ENCODE measurements at places on chromosomes 1 and 21. TPM values are rescaled to one million over a fixed set of nuclear protein-coding genes. Genes with fewer than 3 reads are reported as not detected.
A peak's percentile ranks its signal among the peaks of the same experiment; 100 is the strongest.

The LAMTOR2 gene
- total RNA-seq: 101 TPM

The SH2D1B gene
- not detected for total RNA-seq

The GPR3 gene
- total RNA-seq: 3.5 TPM

The ABCG1 gene
- total RNA-seq: 5.8 TPM

The KIF17 gene
- total RNA-seq: 4.3 TPM

The TSSK3 gene
- total RNA-seq: 6.4 TPM

The PLCH2 gene
- 0.21 TPM for total RNA-seq

The WNT3A gene
- 0.47 TPM for total RNA-seq

The TIE1 gene
- total RNA-seq: 0.70 TPM

GRCh38 chr21:42393443-42393950 lies 2.4 kb downstream of the TMPRSS3 start:
- DNase-seq: no peak

DNA sequence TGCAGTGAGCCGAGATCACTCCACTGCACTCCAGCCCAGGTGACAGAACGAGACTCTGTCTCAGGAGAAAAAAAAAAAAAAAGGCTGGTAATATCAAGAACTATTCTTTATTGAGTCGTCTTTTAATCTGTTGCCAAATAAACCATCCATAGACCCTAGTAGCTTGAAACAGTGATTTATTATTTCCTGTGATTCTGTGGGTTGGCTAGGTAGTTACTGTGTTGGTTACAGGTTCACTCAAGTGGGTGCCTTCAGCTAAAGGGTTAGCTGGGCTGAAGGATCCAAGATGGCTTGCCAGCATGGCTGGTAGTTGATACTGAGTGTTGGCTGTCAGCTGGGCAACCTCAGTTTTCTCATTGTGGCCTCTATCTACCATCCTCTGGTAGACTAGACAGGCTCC lies 9.2 kb downstream of the TLCD4 start:
- DNase-seq: no peak

DNA sequence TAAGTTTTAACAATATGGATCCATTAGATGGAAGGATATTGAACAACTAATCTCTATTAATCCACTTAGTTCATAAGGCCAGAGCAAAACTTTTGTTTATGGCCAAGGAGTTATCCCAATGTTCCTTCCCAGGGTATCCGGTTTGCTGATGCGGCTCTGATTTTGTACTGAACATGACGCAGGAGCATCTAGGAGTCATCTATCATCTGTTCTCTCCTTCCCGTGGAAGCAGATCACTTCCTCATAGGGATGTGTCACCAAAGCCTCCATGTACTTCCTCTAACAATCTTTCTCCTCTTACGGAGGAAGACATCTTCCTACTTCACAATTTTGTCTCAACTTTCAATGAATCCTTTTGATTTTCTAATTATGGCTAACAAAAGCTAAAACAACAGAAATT lies 206.6 kb downstream of the APP start:
- DNase-seq: no peak

GRCh38 chr1:154520333-154520732 lies 18.1 kb upstream of the SHE start:
- no peak for DNase-seq

DNA sequence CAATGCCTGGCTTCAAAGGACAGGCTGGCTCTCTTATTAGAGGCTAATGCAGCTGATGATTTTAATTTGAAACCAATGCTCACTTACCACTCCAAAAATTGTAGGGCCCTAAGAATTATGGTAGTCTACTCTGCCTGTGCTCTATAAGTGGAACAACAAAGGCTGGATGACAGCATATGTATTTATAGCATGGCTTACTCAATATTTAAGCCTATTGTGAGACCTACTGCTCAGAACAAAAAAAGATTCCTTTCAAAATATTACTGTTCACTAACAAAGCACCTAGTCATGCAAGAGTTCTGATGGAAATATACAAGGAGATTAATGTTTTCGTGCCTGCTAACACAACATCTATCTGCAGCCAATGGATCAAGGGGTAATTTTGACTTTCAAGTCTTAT lies 73.8 kb upstream of the DUSP10 start:
- DNase-seq: no peak

DNA sequence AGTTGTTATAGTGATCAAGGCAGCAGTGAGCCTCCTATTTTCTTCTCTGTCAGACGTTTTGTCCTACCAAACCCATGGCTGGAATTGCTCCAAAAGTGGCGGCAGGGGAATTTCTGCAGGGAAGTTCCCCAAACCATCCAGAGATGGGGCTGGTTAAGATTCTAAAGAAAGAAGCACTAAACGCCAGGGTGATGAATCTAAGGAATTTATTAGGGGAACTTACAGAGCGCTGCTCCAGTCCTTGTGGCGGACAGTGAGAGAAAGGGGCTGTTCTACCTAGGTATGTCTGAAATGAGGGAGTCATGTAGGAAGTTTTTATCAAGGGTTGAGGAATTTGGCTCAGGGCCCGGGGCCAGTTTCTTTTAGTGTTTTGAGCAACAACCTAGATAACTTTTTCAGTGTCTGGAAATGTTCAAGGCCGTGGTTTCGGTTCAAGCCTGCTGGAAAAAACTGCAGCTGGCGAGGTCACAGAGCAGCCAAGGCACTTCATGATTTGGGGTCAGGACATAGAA lies 222.4 kb upstream of the B3GALT2 start:
- no peak for DNase-seq

- DNase-seq: peak; percentile 95
These were observed 3.0 kb downstream of the AURKAIP1 start for GRCh38 chr1:1371746-1372711.

DNA sequence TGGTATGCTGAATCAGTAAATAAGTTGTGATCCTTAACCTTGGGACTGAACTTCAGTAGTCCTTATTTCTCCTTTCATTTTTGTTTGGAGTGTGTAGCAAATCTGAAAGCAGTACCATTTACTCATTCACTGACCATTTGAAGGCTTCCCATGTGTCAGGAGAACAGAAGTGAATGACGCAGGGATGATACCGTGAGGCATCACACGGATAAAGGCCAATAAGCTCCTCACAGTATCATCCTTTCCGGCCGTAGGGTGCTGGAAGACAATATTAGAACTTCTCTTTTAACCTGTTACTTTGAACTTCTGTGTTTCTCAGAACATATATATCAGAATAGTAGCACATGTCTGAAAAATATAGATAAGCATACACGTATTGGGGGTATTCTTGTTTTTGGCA lies 21.3 kb downstream of the BACH1 start:
- DNase-seq: no peak

DNA sequence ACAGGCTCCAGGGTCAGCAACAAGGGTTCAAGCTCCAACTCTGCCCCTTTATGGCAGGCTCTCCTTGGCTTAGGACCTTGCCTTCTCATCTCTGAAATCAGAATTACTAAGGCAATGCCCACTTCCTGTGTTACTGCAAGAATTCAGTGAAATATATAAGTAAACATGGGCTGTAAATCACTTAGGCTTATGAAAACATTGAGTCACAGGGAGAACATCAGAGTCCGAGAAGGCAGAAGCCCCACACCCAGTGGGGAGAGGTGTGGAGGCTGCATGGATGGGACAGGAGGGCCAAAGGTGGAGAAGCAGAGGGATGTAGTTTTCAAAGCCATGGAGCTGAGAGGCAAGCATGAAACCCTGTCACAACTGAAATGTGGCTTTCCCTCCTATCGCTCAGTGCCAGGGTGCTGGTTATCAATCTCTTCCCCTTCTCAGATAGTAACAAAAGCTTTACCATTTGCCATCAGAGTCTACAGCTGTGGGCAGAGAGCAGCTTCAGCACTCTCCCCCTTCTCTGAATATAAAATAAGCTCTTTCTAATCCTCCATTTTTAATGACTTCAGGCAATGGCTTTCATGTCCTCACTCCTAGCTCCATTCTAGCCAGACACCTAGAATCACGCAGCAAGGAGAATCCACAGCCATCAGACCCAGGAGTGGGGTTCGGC lies 3.4 kb downstream of the RGS8 start:
- DNase-seq: no peak

DNA sequence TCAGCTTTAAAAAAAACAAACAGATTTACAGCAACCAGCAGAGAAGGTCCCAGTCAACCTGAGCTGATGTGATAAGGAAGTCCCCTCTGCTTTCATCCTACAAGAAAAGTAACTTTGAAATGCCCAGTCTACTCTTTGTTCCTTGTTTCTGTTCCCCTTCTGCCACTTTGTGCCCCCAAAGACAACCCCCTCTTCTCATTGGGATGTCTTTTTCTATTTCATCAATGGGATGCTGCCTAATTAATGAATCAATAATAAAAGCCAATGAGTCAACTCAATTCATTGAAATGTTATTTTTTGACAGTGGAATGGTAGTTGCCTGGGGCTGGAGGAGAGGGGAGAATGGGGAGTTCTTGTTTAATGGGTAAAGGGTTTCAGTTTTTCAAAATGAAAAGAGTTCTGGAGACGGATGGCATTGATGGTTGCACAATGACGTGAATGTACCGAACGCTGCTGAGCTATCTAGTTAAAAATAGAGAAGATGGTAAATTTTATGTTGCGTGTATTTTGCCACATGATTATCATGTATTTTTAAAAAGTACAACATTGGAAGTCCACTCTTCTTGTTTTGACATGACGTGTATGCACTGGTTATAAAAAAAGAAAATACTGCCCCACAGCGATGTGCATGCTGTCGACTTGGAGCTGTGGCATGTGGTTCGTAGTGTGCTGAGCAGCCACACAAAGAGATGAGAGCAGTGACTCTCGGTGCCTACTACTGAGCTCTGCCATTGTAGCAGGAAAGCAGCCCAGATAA lies 22.4 kb upstream of the PADI2 start:
- no peak for DNase-seq

DNA sequence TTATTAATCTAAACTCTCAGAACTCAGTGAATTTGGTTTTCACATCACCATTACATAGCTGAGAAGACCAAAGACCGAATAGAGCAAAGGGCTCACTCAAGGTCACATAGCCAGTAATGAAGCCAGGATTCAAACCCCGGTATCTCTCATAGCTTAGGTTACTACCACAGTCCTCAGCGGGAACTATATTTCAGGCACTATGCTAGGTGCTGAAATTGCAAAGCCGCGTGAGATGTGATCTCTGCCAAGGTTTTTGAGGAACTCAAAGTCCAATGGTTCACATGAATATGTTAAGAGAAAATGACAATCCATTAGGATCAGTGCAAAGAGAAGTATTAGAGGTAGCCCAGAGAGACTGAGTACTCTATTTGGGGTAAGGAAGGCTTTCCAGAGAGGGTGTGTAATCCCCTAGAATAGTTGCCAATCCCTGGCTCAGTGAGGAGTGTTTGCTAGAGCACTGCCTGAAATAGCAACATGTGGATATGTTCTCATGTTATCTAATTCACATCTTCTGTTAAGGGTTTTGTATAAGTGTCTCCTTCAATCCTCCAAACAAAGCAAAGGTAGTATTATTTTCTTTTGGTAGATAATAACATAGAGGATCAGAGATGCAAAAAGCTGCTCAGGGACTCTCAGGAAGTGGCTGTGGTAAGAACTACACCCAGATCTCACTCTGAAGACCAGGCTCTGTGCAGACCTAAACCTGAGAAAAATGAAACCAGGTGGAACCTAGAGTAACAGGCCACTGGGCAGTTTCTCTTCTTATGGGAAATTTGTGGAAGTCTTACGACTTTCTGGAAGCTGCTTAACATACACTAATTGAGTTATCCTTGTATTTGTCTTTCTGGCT lies 93.1 kb upstream of the C8B start:
- DNase-seq: no peak

DNA sequence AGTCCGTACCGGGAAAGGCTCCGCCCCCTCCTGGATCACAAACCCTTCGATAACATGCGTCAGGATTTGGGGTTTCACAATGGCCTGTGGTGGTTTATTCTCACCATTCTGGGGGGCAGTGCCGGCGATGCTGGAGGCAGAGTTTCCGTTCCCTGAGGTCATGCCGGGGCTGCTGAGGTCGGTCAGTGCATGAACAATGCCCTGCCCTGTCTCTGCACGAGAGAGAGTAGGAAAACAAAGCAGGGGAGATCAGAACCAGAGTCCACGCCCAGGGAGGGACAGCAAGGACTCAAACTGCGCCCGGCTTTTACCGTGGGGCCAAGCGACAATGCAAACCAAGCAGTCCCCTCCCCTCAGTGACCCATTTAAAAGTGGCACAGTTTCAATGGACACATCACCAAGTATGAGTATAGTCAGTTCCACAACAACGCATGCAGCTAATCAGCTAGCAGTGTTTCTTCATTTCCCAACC lies 13.2 kb upstream of the A3GALT2 start:
- DNase-seq: no peak

DNA sequence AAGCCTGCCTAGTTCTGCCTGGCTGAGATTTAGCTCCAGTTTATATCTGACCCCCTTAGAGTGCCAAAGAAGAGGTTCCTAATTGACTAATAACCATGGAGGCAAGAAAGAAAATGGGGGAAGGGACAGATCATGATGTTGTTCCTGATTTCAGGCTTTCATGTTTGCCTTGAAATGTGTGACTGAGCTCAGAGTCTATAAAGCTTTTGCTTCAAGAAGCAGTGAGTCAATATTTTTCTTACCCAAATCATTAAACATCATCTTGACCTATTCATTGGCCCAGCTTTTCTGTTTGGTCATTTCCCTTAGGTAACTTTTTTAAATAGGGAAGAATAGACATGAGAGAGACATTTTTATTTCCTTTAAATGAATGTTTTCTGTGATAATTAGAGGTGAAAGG lies 55.9 kb downstream of the HHAT start:
- DNase-seq: no peak

GRCh38 chr1:27031235-27032118 lies 18.8 kb upstream of the TENT5B start:
- peak; percentile 91 for DNase-seq

DNA sequence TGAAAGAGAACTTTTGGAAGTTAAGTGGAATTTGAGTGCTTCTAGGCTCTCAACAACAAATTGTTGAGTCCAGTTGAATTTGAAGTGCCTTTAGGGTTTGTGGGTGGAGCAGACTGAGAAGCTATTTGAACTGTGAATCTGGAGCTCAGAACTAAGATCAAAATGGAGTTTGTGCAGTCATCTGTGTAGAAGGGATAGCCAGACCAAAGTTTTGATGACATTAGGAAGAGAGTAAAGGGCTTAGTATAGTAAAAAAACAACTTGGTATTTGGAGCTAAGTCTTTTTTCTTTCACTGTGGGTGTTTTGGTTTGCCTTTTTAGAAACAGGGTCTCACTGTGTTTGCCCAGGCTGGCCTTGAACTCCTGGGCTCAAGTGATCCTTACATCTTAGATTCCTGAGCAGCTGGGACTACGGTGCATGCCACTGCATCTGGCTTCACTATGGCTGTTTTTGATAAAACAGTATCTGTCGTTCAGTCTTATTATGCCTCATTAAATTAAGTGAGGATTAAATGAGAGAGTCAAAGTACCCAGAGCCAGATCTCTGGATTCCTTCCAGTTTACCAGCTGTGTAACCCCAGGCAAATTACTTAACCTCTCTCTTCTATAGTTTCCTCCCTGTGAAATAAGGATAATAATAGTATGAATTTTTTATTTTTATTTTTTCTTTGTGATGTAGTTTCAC lies 20.0 kb downstream of the HDAC1 start:
- no peak for DNase-seq

GRCh38 chr1:65942476-65942875 lies 149.8 kb downstream of the PDE4B start:
- no peak for DNase-seq

DNA sequence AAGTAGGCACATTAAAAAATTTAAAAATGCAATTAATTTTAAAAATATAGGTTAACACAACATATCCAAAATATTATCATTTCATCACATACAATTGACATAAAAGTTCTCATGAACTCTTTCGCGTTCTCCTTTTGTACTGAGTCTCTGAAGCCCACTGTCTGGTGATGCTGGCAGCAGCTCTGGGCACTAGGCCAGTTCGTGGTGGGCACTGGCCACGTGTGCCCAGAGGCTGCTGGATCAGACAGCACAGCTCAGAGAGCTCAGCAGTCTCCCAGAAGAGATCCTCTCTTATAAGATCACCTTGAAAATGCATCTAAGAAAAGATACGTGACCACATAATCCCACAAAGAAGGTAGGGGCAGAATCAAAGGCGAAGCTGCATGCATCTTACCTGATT lies 9.9 kb downstream of the CEP104 start:
- DNase-seq: no peak

Data from endodermal cell (in vitro differentiated cells).